ENCODE measurements at places on chromosomes 6 and 20.

DNA sequence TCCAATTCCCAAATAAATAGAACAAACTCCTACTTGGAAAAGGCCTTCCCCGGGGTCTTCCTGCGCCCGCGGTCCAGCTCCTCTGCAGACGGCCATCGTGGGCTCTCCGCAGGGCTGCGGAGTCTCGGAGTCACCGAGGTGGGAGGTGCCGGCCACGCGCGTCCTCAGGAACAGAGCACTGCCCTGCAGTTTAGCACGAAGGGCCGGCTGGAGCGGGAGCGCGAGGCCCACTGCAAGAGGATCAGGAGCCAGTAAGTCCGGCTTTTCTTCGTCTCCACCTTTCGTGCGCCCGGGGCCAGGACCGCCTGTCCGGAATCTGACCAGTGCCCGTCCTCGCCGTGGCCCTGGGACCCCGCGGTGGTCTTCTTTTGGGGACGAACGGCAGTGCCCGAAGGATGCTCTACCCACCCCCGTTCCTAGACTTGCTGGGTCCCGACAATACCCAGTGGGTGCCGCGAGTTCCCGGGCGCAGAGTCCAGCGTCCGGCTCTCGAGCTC is 1.4 kb downstream of the BHLHE23 start:
- DNase-seq = no peak

DNA sequence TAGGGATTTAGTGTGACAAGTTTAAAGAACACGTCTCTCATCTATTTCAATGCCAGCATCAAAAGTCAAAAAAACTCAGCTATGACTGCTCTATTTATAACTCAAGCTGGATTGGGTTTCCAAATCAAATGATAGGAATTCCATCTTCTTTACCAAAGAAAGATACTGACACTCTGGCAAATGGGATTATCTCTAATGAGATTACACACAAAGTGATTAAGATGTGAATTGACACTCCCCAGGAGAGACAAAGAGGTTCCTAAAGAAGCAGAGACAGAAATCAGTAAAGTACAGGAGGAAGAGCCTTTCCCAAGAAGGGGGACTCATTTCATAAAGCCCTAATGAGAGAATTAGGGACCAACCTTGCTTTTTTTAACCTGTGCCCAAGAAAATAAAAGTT is 92.1 kb downstream of the ID4 start:
- DNase-seq = no peak

- no peak for DNase-seq
Observed at GRCh38 chr6:134478764-134479399, 161.0 kb upstream of the SGK1 start.

- no peak for DNase-seq
Observed at GRCh38 chr20:62235777-62236157, 2.6 kb upstream of the OSBPL2 start.

DNA sequence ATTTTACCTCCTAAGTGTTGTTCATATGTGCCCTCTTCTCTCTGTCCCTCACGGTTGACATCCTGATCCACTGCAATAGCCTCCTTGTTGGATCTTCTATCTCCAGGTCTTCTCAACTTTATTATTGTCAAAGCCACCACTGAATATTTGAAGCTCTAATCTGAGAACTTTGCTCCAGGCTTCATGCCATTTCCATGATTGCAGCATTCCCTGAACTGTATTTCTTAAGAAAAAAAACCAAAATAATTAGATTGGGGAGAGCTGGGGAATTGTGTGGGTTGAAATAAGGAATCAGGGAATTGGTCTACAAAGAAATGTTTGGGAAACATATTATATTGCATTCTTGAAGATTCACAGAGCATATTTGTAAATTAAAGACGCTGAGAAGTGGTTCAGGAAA is 2.5 kb upstream of the STX7 start:
- no peak for DNase-seq

- no peak for DNase-seq
Observed at GRCh38 chr20:35739294-35740163, 2.5 kb downstream of the RBM39 start.

DNA sequence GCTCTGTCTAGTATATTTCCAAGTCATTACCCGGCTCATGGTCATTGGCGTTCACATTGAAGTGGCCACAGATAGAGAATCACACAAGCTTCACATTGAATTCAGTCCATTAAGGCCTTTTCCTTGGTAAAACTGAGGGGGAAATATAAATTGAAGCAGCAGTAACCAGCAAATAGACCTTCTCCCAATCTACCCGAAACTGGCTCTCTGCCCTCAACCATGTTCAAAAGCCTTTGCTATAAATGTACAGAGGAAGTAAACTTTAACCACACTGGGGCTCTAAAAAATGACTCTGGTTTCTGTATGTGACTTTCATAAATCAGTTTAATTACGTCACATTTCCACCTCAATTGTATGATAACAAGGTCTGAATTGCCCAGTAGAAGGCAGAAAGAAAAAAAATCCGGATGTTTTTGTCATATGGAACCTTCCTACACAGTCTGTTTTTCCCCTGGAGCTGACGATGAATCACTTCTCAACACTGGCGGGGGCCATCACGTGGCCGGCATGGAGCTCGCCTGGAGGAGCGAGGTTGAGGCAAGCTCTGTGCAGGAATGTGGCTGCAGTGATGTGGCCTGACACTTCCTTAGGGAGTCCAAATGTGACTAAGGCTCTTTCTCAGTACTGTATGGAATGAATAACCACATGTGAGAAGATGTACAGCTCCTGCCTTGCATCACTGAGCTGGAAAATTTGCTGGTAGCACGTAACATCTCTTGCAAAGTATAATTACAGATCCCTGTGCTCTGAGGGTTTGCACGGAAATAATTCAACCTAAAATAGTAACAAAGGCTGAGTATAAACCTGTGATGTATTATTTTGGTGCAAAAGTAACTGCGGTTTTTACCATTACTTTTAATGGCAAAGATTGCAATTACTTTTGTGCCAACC is 58.6 kb upstream of the SNX9 start:
- DNase-seq = peak; percentile 73

DNA sequence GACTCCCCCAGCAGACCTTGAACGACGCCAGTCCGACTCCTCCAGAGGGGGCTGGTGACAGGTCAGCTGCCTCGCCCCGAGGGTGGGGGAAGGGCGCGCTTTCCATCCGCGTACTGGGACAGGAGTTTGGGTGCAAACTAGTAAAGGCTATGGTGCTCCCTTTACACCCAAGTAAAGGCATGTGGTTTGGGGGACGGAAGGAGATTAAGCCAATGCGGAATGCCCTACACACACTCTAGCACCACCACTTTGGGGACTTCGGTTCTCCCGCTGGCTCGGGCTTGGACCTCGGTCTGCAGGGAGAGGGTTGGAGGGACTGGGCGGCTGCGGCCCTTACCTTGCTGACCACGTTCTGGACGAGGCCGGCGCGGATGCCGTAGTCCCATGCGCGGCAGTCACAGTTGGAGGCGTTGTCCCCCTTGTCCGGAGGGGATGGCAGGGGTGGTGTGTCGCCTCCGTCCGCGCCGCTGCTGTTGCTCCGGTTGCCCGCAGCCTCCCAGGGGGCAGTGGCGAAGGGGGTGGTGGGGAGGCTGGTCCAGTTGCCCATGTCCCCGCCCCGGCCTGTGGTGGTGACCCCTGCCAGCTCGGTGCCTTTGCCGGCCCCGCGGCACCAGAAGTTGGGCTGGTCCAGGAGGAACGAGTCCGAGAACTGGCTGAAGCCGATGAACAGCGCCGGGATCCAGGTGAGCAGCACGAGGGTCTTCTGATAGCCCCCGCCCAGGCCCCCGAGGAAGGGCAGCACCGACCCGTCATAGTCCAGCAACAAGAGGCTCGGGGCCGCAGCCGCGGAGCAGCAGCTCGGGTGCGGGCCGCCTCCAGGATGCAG is 1.1 kb downstream of the SLC22A23 start:
- DNase-seq = no peak

- DNase-seq = no peak
Observed at GRCh38 chr6:47534063-47534462, 56.5 kb downstream of the CD2AP start.

DNA sequence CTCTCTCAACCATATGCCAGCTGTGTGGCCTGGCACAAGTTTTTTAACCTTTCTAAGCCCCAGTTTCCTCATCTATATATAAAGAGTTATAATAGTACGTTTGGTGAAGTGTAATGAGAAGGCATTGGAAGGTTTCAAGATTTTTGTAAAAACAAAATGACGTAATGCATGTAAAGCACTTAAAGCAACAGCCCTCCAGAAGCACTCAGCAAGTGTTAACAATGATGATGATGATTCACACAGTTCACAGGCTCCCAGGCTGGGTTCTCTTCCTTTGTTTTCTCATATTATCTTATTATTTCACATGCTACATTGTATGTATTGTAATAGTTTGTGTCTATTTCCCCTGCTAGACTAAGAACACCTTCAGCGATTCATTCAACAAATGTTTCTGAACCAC is 6.2 kb downstream of the CEP250 start:
- DNase-seq = no peak

DNA sequence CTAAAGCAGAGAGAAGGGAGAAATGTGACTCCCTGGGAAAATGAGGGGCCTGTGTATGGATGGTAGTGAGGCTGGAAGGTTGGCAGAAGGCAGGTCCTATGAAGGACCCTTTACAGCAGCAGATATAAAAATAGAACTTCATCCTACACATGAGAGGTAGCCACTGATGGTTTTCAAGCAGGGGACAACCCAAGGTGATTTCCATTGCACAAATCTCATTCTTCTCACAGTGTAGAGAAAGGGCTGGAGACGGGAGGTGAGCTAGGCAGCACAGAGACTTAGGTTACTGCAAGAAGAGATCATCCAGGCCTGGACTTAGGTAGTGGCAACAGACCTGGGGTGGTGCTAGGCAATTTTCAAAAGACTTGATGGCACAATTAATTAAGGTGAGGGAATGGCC is 30.7 kb downstream of the TRAM2 start:
- DNase-seq = no peak

DNA sequence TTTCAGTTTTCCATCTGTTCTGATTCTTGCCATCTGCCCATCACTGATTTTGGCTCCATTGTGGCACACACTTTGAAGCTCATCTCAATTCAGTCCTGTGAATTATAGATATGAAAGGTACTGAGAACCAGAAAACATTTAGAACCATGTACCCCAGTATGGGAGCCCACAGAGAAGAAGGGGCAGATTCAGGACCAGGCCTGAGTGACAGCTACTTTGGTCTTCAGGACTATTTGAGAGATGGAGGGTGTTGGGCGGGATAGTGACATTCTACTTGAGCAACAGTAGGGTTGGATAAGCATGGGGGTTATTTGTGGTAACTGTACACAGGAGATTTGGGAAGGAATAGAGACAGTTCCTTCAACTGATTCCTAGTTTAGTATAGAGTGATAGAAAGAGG is 259.2 kb upstream of the MANEA start:
- no peak for DNase-seq

DNA sequence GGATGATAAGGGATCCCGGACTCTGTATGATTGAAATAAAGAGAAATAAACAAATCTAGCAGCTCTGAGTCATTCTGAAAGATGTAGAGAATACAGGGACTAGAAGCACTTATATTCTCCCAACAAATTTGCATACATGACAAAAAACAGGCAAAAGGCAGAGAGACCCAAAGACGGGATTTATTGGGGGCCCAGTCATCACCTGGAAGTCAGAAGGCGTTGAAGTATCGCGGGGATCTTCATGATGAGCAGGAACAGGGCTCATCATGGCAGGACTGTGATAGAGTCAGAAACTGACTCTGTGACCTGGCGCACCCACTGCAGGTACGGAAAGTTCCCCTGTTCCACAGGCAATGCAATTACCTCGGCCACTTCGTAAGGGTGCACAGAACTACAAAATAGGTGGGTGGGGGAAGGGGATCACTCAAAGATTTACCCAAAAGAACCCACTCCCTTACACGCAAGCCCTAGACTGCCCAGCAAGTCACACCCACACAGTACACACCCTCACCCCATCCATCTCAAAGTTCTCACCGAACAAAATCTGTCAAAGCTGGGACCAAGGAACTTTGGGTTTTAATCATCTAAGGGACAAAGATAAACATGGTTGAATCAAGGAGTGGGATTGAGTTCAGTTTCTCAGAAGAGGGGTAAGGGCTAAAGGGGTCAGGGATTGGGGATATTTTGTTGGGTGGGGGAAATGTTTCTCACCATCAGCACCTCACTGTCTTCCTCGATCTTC is 1.4 kb downstream of the CUTA start:
- no peak for DNase-seq

GRCh38 chr20:24981282-24981681 is 11.3 kb downstream of the APMAP start:
- DNase-seq = no peak

- DNase-seq = peak; percentile 53
Observed at GRCh38 chr6:73713426-73714147, 17.6 kb downstream of the CD109 start.

DNA sequence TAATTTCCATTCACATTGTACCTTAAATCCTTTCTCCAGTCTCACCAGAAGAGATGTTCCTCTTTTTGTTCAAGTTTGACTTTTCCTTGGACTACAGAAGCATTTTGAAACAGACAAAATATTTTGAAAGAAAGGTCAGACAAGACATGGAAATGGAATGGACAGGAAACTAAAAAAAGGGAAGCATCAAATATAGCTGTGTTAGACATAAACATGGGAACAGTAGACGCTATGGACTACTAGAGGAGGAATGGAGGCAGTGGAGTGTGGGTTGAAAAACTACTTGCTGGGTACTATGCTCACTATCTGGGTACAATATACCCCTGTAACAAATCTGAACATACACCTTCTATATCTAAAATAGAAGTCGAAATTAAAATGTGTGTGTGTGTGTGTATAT is 4.1 kb upstream of the FAM135A start:
- DNase-seq = no peak

DNA sequence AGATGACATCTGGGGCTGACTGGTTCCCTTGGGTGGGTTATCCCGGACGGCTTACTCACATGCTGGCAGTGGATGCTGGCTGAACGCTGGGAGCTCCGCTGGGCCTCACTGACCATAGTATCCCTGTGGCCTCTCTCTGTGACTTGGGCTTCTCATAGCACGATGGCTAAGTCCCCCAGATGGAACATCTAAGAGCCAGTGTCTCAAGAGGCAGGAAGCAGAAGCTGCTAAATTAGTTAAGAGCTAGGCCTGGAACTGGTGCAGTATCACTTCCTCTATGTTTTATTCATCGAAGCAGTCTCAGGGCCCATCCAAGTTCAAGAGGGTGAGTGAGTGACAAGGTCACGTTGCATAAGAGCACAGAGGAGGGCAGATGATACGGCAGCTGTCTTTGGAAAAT is 116.5 kb upstream of the LAMP5 start:
- DNase-seq = no peak

GRCh38 chr20:22729616-22730236 is 145.4 kb upstream of the FOXA2 start:
- no peak for DNase-seq

Measured in KG1 (cell line).